ENCODE measurements at places on chromosomes 5 and 9.

DNA sequence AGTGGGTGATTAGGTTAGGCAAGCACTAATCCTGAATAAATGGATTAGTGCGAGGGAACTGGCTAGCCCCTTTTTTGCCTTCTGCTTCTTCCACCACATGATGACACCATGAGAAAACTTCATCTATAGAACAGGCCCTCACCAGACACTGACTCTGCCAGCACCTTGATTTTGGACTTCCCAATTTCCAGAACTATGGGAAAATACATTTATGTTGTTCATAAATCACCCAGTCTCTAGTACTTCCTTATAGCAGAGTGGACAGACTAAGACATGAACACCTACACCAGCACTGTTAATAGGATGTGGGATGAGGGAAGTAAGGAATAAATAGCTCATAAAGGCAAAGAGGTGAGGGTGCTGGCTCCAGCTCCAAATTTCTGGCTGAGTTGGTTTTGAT lies 1.4 kb downstream of the ZNF622 start:
- no peak for DNase-seq

DNA sequence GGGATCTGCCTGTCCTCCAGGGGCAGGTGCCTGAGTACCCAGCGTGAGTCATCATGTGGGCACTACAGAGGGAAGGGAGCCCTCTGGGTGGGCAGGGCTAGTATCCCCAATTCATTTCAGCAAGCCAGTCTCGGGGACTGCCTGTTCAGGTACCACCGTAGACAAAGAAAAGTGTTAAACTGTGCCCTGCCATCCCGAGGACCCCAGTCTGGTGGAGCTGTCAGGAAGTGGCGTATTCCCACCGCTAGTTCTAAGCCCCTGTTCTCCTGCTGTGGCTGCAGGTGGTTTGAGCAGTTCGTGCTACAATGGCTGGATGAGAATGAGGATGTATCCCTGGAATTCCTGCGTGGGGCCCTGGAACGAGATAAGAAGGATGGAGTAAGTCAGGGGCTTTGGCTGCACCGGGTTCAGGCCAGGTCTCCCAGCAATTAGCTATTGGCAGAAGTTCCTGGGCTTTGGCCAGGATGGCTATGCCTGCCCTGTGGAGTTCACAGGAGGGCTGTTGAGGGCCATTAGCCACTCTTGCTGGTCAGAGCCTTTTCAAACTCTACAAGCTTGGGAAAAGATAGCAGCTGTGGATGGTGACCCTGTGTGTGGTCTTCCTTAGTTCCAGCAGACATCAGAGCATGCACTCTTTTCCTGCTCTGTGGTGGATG lies 93.2 kb upstream of the RUSC2 start:
- DNase-seq = no peak

- DNase-seq = no peak
Measured at GRCh38 chr9:89488131-89488530, 9.8 kb downstream of the SEMA4D start.

- no peak for DNase-seq
Measured at GRCh38 chr5:160229190-160229742, at the start of gene FABP6. Gene FABP6 (plus strand): TSS chr5:160229506. CDS start chr5:160229558, 52 bp downstream.

DNA sequence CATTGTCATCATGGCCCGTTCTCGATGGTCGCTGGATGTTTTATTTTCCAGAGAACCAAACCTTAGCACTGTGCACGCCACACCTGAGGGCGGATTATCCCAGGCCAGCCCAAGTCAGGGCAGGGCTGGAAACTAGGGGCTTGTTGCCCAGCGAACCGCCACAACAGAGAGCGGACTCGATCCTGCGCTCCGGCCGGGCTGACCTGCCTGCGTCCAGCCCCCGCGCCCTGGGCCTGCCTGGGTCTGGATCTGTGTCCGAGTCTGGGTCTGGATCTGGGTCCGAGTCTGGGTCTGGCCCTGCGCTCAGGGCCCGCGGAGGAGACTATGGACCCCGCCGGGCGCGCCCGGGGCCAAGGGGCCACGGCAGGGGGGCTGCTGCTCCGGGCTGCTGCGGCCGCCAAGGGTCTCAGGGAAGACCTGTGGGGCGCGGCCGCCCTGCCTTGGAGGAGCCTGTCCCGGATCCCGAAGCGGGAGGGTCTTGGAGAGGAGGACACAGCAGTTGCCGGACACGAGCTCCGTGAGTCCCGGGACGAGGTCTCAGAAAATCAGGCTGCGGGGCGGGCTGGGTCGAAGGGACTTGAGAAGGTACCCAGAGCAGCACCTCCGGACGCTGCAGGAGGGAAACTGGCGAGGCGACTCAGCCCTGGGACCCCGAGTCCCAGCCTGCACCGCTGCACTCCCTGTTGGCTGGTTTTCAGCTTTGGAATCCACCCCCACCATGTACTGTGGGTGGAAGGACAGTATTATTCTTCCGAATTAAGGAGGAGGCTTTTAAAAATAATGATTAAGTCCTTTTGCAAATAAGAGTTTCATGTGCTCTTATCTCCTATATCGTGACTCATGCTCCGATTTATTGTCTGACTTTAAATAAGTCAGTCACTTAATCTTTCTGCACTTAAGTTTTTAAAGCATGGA lies at the start of gene ANKDD1B:
Gene ANKDD1B (plus strand): TSS at position 143 of the 915 bp plus-strand sequence. CDS start 182 bp downstream, at position 325.
- DNase-seq = no peak

DNA sequence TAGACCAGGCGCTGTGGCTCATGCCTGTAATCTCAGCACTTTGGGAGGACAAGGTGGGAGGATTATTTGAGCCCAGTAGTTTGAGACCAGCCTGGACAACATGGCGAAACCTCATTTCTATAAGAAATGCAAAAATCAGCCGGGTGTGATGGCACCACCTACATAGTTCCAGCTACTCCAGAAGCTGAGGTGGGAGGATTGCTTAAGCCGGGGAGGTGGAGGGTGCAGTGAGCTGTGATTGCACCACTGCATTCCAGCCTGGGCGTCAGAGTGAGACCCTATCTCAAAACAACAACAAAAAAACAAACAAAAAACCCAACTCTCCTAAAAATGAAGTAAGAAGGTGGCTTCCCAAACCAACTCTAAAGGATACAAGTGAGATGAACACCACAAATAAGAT lies 23.0 kb downstream of the IARS1 start:
- DNase-seq = no peak

DNA sequence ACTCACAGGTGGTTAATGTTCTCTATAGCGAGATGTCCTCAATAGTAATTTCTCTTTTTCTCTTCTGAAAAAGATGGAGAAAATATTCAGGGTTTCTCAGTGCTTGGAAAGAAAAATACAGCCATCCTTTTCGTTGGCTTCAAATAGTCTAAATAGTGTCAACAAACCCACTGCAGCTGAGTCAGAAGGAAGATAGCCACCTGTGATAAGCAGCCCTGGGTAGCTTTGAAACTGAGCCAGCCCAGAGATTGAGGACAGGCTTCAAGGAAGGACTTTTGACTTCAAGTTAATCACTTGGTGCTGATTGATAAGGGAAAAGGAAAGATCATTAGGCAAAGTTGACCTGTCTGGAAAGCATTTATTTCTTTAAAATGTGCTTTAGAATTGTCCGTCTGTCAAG lies 78.7 kb upstream of the TYRP1 start:
- no peak for DNase-seq

DNA sequence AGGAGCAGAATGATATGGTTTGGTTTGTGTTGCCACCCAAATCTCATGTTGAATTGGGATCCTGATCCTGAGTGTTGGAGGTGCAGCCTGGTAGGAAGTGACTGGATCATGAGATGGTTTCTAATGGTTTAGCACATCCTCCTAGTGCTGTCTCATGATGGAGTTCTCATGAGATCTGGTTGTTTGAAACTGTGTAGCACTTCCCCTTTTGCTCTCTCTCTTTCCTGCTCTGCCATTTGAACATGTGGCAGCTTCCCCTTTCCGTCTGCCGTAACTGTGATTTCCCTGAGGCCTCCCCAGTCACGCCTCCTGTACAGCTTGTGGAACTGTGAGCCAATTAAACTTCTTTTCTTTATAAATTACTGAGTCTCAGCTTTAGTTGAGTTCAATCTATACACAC lies 756.8 kb upstream of the CDH6 start:
- DNase-seq = peak; percentile 41

DNA sequence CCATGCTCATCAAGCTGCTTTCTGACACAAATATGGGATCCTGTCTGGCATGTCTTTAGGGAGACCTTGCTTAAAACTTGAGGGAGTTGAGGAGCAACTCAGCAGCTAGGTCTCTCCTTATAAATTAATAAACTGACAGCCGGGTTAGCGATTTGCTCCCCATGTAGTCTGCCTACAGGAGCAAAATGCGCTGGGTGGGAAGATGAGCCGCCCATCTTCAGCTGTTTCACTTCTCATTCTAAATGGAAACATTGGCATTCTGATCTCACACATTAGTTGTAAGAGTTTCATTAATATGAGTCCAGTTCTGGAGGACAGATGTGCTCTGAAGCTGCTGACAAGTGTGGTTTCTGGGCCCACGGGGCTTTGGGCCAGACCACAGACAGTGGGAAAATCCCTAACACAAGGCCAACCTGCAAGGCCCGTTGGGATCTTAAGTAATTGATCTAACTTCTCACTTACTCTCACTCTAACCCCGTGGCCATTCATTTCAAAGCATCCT lies 197.0 kb downstream of the MCTP1 start:
- DNase-seq = no peak

Measured in CMK (cell line).